OCI-LY7 (cell line): ENCODE measurements at places on chromosomes 13 and 19.

GRCh38 chr19:58097781-58098681 lies at the start of gene ZSCAN18:
TSS of gene ZSCAN18 (minus strand) at chr19:58098231. CDS start at chr19:58090267, 7,964 bp downstream.
- DNase-seq, result no peak

DNA sequence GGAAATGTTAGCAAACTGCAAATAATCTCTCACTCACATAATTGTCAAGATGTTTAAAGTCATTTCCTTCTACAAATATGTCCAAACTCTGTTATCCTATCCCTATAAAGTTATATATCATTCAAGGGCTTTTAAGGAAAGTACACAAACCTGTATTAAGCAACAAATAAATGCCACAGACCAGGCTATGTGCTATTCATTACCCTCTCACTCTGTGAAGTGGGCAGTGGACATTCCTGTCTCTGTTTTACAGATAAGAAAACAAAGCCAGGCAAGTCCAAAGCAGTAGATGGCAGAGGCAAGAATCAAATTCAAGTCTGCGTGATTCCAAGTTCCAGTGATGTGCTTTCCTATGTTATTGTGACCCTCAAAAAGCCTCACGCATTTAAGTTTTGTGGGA lies 140.6 kb downstream of the LHFPL6 start:
- DNase-seq, result no peak

- DNase-seq, result peak; percentile 55
Observed at GRCh38 chr13:20489185-20489820, 36.4 kb downstream of the CRYL1 start.

- no peak for DNase-seq
Observed at GRCh38 chr13:27442071-27442647, 8.2 kb downstream of the MTIF3 start.

GRCh38 chr19:703651-704446 lies 4.9 kb upstream of the PALM start:
- peak; percentile 81 for DNase-seq
